ENCODE measurements at places on chromosomes 16 and 17.
A peak's percentile ranks its signal among the peaks of the same experiment; 100 is the strongest.

DNA sequence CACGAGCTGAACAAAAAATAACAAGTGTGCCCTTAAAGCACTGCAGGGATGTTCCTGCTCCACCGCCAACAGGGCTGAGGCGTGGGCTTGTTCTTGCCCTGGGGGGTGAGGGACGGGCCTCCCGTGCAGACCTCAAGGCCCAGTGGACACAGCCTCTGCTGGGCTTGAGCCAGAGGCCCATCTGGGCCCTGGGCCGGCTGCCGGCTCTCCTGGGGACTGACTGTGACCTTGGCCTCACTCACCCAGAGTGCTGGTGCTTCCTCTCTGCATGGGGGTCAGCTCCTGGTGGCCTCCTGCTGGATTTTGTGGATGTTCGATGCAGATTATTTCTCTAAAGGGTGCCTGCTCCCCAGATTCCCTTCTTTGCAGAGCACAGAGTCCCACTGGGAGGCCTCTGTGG, 54.2 kb upstream of the CDR2 start:
- DNase-seq: no peak

GRCh38 chr17:45848868-45849535, 4.3 kb downstream of the SPPL2C start:
- no peak for DNase-seq

DNA sequence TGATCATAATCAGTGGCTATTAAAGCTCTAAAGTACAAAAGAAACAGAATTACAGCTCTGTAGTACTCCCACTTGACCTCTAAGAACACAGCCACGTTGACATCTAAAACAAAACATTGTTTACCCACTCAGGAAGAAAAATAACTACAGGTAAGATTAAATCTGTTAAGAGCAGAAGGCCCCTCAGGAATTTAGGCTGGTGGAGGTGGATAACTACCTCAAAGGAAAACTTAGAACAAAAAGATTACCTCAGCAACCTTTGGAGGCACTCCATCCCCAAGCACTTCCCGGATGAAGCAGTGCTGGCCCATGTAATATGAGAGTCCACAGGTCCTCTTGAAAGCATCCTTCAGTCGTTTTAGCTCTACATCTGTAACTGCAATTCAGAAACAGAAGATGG, 46.7 kb downstream of the USP32 start:
- DNase-seq: no peak

GRCh38 chr17:77485089-77485833, 344.5 kb downstream of the SEC14L1 start:
- DNase-seq: no peak

DNA sequence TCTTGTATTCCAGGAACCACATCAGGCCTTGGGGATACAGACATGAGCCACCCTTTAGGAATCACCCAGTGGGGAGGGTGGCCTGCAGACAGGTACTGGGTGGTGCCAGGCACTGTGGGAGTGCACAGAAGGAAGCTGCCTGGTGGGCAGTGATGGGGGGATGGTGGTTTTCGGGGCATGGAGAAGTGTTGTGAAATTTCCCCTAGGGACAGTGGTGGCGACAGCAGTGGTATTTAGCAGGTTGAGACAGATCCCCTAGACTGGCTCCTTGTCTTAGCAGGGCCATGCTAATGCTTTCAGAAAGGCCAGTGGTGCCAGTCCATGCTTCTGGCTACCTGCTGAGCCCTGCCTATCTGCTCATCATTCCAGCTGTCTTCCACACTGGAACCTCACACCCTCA, 129.6 kb downstream of the SPACA3 start:
- no peak for DNase-seq

DNA sequence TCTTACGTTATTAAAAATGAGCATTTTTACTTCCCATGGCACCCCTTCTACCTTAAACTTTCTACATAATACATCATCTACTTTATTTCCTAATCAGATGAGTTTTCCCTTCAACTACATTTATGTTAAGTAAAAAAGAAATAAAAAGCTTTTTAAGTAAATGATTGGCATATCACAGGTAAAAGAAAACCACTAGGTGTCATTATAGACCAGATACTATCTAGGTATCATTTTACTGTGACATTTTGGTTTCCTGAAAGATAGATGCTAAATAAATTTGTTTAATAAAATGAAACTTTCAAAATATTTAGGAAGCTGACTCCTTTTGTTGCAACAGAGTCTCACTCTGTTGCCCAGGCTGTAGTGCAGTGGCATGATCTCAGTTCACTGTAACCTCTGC, 3.8 kb upstream of the CMTM1 start:
- DNase-seq: no peak

GRCh38 chr17:49452201-49452600, 37.5 kb upstream of the PHB1 start:
- no peak for DNase-seq

GRCh38 chr16:85923153-85924021, 24.4 kb downstream of the IRF8 start:
- DNase-seq: peak; percentile 12

- DNase-seq: no peak
Observed at GRCh38 chr17:75181608-75182318, 996 bp downstream of the SUMO2 start.

DNA sequence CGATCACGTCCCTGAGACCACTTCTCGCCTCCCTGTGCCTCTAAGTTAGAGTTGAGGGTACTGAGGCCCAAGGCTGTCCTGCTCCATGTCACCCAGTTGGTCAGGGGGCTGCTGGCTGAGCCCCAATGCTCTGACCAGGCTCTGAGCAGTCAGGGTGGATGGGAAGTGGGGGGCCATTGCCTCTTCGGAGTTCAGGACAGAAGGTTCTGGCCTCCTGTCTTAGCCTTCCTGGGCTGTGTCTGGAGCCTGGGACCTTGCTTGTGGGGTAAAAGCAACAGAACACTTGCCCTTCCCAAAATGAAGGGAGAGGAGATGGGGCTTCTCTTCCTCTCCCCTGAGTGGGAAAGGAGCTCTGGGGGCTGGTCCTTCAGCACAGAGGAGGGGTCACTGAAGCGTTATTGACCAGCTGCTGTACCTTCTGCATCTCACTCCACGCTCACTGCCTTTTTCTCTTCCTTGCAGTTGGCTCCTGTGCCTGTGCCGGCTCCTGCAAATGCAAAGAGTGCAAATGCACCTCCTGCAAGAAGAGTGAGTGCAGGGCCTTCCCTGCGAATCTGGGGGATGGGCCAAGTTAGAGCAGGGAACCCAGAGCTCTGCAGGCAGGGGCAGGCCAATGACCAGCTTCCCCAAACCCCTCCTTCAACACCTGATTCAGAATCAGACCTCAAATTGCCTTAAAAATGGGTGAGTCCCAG, 580 bp downstream of the MT1X start:
- no peak for DNase-seq

GRCh38 chr17:8649157-8650118, 18.9 kb upstream of the MYH10 start:
- peak; percentile 98 for DNase-seq

GRCh38 chr16:10641953-10642949, 52.5 kb downstream of the TEKT5 start:
- DNase-seq: no peak

- no peak for DNase-seq
Observed at GRCh38 chr17:82876149-82876548, 36.3 kb upstream of the ZNF750 start.

DNA sequence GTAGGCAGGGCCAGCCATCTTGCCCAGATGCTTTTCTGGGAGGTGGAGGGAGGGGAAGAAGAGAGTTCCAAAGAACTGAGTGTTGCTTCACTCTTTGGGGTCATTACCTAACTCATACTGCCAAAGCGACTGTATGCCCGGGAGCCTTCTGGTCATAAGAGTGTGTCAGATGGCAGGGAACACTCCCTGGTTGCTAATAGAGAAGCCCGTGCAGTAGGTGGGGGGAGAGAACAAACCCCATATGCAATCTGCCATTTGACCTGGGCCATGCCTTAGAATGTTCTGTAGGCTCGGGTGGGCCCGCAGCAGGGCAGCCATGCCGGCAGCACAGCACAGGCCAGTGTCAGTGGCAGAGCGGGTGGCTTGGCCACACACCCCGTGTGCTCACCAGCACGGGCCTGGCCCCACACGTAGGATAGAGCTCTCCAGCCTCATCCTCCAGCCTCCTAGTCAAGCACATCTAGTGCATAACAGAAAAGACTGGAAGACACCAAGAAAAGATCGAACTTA, 120.5 kb downstream of the SOCS1 start:
- DNase-seq: no peak

DNA sequence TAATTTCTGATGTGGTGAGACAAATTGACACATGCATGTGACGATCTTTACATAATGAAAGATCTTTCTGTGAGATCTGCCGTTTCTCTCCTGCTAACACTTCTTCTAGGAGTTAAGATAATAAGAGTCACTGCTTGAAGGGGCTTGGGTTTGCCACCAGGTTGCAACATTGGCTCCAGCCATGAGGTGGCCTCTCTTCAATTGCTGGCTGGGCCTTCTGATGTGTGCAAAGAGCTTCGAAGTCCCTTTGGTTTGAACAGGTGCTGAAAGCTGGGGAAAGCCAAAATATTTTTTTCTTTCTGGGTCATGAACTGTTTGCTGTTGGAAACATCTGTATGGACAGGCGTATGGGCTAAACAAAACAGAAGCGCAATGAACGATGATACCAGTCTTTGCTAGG, 204.1 kb upstream of the SALL1 start:
- no peak for DNase-seq

GRCh38 chr17:41633556-41634199, 9.3 kb upstream of the KRT17 start:
- DNase-seq: no peak

GRCh38 chr17:81381632-81382577, 13.4 kb upstream of the BAHCC1 start:
- no peak for DNase-seq

- DNase-seq: no peak
Observed at GRCh38 chr17:11387610-11388009, 146.6 kb downstream of the SHISA6 start.

GRCh38 chr17:74960570-74961342, 11.8 kb downstream of the HID1 start:
- peak; percentile 28 for DNase-seq

GRCh38 chr16:79007614-79008013, 592.9 kb downstream of the MAF start:
- DNase-seq: no peak

GRCh38 chr17:41500131-41500911, 5.1 kb downstream of the KRT13 start:
- DNase-seq: peak; percentile 57

DNA sequence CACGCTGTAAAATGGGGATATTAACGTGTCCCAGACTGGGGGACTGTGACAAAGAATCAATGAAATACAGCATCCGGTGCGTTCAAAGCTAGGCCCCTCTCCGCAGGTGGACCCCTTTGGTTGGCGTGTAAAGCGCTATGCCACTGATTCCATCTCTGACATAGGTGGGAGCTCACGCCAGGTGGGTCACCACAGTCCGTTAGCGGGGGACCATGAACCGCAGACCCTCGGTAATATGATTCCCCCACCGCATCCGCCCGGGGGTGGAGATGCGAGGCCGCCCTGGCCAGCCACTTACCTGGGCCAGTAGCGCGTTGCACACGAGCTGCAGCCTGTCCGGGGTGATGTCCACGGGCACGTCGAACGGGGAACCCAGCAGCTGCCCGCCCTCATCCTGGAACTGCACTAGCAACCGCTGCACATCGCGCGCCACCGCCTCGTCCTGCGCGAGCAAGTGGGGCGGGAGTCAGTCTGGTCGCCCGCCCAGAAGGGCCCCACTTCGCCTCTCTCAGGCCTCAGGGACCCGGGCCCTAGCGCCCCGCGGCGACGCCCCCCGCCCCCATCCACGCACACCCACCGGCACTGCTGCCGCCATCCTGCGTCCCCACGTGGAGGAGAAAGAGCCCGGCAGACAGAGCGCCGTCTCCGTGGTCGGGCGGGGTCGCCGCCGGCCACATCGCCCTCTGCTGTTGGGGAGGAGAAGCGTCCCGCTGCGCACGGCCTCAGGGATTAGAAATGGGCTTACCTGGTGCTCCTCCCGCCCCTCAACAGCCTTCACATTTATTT, at the start of gene NLE1:
NLE1 (minus strand) TSS at position 623 of the 786 bp plus-strand sequence; CDS start at position 595, 28 bp downstream.
- peak; percentile 81 for DNase-seq
